ENCODE measurements at places on chromosomes 2 and 18.
A peak's percentile ranks its signal among the peaks of the same experiment; 100 is the strongest.

DNA sequence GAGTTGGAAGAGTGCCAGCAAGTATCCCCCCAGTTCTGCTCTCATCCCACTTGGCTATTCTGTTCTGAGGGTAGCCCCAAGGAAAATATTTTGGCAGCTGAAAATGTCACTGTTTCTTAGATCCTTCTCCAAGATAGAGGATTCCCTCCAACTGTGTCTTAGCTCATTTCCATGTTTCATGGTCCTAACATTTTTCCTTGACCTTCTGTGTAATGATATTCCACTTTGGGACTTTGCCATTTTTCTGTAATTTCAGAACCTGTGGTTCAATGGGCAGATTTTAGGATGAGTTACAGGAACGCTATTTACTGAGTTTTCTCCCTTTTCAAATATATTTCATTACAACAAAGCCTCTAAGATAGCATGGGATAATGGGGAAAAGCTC, 34.7 kb downstream of the NHEJ1 start:
- no peak for DNase-seq

GRCh38 chr2:2493496-2493895, 162.4 kb upstream of the MYT1L start:
- DNase-seq, result no peak

- DNase-seq, result no peak
These were observed 477.1 kb upstream of the ID2 start for GRCh38 chr2:8204711-8205110.

GRCh38 chr2:133371286-133371685, 197.0 kb downstream of the NCKAP5 start:
- no peak for DNase-seq

DNA sequence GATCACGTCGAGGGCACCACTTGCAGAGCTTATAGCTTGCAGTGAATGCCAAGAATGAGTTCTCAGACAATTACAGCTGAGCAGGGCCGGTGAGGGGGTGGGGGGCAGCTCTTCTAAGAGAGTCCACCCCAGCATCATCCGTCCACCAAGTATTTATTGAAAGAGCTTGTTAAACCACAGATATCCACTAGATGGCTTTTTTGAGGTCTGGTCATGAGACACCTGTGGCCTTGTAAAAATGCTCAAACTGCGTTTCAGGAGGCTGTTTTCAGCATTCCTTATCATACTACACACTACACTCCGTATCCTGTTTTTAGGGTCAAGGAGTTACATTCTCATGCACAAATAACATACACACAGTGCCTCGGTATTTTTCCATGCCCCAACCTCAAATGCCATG, 51.5 kb downstream of the DNAJC10 start:
- peak; percentile 24 for DNase-seq

DNA sequence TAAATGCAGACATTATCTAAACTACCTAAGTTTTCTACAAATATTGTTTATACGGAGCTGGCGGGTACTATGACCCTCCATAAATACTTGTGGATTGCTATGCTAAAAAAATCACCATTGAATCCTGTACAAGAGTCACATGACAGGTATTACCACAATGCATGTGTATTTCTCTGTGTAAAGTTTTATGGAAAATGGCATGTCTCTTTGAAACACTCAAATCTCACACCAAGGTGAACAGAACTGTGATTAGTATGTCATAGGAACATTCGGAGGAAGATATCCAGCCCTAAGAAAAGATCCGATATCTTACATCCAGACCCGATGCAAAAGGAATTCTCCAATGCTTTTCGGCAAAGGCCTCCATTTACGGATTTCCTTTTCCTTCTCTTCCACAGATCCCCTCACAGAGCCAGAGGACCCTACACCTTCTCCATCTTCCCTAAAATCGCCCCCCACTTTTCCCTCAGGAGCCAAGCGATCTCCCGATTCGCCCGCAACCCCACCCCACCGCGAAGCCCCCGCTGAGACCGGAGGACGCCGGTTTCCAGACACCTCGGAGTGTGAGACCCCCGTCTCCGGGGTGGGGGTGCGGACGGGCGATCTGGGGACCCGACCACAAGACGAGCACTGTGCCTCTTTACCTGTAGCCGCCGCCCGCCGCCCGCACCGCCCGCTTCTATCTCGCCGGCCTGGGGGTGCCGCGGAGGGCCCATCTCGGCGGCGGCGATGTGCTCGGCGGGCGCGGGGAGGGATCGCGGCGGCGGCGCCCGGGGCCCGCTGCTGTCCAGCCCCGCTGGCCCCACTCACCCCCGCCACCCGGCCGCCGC, 1.2 kb downstream of the SAP130 start:
- DNase-seq, result no peak

GRCh38 chr2:190097115-190097514, 34.6 kb upstream of the MSTN start:
- no peak for DNase-seq

- peak; percentile 17 for DNase-seq
These were observed 694.9 kb upstream of the KLHL29 start for GRCh38 chr2:22690096-22690495.

- DNase-seq, result no peak
These were observed 47.8 kb upstream of the TMEM163 start for GRCh38 chr2:134766583-134766982.

- DNase-seq, result no peak
These were observed 182.8 kb upstream of the RAB12 start for GRCh38 chr18:8426401-8426800.

- no peak for DNase-seq
These were observed 98.6 kb downstream of the C1QL2 start for GRCh38 chr2:119059940-119060339.

DNA sequence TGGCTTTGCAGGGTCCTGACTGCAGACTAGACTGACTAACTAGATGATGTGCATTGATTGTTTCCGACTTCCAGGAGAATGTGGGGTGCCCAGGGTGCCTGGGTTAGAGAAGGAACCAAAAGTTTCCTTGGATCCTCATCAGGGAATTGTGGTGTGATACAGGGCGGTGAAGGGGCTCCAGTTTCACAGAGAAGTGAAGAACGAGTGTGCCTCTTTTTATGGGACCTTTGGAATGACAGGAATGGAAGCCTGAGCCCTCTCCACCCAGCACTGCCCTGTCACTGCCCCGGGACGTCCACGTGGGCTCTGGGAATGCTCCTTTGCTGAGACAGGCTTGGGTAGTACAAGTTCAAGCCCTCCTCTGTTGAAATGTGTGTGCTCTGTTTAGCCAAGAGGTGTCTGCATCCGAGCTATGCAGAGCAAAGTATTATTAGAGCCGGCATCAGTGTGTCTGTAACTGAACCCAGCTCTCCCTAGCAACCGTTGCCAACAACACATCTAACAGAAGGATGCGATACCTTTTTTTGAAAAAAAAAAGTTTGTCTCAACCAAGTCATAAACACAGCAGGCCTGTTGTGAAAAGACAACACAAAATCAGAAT, 183.6 kb downstream of the SMAD7 start:
- DNase-seq, result no peak

DNA sequence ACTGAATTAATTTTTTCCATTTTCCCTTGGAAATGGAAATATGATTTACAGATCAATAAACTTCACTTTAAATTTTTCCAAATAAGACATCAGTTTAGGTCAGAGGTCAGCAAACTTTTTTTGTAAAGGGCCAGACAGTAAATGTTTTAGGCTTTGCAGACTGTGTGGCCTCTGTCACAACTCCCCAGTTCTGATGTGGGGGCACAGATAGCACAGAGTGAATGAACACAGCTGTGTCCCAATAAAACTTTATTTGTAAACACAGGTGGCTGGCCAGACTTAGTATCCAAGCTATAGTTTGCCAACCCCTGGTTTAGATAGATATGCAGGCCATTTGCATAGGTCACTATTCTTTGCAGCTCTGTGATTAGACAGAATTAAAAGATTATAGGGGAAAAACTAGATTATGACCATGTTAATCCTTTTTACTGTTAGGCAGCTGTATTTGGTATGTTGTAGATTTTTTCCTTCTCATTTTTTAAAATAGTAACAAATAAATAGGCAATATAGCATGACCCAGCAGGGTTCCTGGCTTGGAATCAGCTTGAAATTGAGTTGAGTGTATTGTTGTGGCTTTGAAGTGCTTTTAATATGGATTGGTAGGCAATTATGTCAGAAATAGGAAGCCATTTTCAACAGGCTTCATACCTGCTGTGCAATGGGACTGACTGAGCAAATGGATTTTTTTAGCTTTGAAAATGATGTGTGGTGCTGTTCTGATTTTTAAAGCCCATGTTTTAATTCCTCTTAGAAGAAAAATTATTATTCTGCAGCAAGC, 59.7 kb downstream of the WDSUB1 start:
- peak; percentile 38 for DNase-seq

DNA sequence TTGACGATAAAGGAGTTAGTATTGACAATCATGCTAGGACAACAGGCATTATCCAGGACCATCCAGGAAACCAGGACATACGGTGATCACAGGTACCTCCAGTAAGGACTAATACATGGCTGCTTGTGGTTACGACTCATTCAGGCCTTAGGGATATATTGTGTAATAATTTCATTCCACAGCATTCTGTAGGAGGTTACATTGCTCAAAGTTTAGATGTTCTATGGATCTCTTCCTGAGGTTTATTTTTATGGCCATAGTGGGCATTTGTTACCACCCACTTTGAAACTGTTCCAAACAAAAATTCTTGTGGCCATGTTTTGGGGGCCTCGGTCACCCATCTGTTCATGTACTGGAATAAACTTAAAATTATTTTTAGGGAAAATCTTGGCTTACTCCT, 431.6 kb downstream of the METTL4 start:
- no peak for DNase-seq

GRCh38 chr2:31233231-31233630, 721 bp upstream of the EHD3 start:
- no peak for DNase-seq

DNA sequence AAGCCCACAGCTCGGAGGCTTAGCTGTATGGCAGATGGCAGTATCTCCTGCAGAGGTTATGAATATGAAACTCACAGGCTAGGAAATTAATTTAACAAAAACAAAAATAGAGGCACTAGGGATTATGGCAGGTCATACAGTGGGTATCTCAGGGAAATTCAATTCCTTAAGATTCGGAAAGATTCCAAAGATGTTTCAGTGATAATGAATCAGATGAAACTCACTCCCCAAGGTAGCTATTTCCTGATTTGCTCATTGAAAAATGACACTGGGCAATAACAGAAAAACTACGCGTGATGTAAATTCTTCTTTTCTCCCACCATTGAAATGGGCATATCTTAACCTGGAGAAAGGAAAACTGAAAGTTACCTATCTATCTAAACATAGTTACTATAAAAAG, 414.1 kb downstream of the STK39 start:
- DNase-seq, result no peak

- no peak for DNase-seq
These were observed 221.3 kb upstream of the CTAGE1 start for GRCh38 chr18:22639026-22639463.

GRCh38 chr2:66682476-66682875, 247.6 kb downstream of the MEIS1 start:
- no peak for DNase-seq

DNA sequence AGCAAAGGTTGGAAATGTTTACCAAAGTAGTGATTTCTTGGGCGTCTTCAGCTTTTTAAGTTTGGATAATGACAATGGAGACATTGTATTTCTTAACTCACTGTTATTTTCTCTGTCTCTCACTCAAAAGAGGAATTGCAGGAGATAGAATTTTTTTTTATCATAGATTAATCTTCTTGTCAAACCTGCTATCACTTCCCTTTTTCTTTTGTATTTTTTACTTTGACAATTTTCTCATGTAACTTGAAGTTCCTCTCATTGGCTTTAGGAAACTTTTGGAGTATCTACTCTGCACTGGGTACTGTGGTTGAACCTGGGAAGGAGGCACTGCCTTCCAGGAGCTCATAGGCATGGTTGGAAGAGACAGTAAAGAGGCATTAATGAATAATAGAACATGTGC, 489.1 kb downstream of the CNTNAP5 start:
- no peak for DNase-seq

- DNase-seq, result no peak
These were observed 208.0 kb upstream of the FBXO11 start for GRCh38 chr2:48114256-48114655.

- DNase-seq, result no peak
These were observed 58.6 kb downstream of the ODC1 start for GRCh38 chr2:10389573-10389972.

- no peak for DNase-seq
These were observed 499.3 kb downstream of the PID1 start for GRCh38 chr2:228771774-228772173.

Measured in COR-L47 (cell line).